ENCODE measurements at places on chromosomes 4 and X. TPM values are rescaled to one million over a fixed set of nuclear protein-coding genes. Genes with fewer than 3 reads are reported as not detected.

- no peak for DNase-seq
These were observed 55.7 kb downstream of the ANTXR2 start for GRCh38 chr4:80017125-80017854.

DNA sequence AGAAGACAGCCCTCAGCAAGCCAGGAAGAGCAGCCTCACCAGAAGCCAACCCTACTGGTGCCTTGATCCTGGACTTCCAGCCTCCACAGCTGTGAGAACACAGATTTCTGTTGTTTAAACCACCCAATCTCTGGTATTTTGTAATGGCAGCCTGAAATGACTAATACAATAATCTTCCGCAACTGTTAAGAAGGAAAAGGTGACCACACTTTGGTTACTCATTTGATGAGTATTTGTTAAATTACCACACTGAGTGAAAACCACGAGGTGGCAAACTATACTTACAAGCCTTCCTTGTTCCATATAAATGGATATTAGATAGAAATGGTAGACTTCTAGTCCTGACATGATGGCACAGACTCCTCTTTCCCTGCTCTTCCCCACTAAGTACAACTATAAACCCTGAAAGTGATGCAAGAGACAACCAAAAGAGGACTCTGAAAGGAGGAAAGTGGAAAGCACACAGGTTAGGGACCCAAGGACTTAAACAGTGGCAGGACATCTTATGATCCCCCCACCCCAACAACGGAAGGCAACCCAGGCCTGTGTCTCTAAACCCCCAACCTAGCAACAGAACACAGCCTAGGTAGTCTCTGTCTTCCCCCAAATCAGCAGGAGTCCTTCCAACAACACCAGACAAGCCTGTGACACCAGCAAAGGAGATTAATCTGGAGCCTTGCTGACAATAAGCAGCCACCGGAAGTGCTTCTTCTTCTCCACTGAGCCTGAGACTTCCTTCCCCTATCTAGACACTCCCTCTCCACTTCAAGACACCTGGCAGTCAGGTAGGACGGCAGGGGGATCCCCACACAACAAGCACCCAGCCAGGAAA is 12.3 kb downstream of the ZNF182 start:
- no peak for DNase-seq

DNA sequence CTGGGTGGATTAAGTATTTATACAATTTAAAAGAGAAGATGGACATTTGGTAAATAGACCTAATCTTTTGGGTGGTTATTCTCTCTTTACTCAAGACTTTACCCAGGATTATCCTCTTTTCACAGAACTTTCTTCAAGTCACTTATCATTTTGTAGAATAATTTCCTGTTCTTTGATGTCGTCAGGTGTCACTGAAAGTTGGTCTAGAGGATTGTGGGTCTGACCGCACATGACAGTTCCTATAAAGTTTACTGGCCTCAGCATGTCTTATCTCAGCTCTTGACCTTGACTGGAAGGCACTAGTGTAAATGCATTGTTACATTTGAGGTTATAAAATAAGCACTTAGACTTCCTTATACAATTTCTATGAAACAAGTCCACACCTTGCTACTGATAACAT is 139.9 kb upstream of the SLC4A4 start:
- no peak for DNase-seq

- DNase-seq, result no peak
These were observed 837.4 kb downstream of the TRIML1 start for GRCh38 chr4:188976644-188977115.

DNA sequence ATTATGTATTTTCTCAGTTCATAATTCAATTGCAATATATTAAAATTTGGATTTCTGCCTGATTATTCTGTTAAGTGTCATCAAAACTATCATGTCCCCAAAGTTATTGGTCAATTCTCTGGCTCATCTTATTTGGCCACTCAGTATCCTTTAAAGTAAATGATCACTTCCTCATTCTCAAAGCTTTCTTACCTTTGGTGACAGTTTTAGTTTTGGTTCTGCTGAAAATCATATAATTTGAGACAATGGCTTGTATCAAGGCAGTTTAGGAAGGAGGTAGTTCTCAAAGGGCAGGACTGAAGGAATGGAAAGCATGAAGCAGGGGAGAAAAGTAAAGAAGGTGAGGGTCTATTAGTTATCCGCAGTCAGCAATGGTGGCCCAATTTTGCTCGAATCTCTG is 1832.1 kb downstream of the ARAP2 start:
- DNase-seq, result no peak

DNA sequence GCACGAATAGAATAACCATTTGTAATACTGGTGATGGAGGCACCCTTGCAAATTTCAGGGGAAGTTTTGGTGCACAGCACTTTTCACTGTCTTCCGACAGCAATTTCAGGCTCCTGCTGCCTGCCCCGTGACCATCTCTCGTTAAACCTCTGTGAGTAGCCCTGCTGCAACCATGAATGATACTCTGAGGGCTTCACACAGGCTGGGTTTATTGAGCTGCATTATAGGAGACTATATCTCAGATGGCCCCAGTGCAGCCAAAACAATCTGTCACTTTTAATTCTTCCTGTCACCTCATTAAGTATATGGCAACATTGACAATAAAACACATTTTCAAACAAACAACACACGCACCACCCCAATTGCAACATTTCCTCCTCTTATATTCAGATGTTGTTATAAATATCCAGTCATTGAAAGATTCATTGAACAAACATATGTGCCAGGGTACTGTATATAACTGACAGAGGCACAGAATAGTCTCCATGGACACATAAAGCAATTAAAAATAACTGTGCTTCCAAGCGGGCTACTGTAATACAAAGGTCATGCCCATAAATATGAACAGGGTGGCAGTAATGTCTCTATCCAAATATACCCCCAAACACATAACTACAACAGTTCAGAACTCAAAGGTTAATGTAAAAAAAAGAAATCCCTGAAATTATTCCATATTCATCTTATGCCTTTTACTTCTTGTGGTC is 477.0 kb downstream of the GBA3 start:
- DNase-seq, result no peak

- no peak for DNase-seq
These were observed 147.1 kb upstream of the RPS6KA6 start for GRCh38 chrX:84335121-84335520.

DNA sequence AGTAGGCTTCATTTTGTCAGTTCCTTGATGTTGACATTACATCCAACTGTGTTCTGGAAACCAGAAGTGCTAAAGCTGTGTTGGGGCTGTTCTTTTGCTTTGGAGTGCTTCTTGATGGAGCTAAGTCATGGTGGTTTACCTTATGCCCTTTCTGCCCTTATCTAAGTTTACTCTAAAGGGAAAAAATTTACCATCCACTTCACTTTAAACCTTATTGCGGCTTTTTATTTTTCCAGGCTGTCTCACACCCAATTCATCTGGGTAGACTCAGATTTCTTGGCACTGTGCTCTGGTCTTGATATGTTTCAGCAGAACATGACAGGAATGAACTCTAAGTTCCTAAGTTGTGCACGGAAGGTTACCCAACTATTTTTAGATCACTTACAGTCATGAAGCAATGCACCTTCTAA is 104.7 kb upstream of the TTC29 start:
- no peak for DNase-seq

GRCh38 chr4:99845708-99846469 is 29.3 kb downstream of the DAPP1 start:
- DNase-seq, result no peak

DNA sequence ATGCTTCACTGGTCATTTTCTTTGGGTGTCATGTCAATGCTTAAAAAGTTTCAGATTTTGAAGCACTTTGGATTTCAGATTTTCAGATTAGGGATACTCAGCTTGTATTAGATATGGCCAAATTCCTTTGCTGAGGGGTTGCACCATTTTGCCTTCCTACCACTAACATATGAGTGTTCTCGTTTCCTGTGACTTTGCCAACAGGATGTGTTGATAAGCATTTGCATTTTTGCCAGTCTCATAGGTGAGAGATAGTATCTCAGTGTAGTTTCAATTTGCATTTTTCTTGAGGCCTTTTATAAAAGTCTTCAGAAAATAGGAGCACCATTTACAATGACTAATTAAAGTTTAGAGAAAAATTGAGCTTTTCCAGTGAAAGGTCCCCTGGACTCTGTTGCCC is 71.6 kb upstream of the CLCN4 start:
- DNase-seq, result no peak

GRCh38 chr4:97747945-97748344 is 395.3 kb downstream of the STPG2 start:
- no peak for DNase-seq

GRCh38 chr4:174526731-174527130 is 4.4 kb upstream of the HPGD start:
- no peak for DNase-seq

Gene CENPI
- 1.8 TPM for total RNA-seq

Gene SMIM43
- 1.2 TPM for total RNA-seq

Gene ADAM29
- total RNA-seq, result not detected

Gene HS3ST1
- 3.3 TPM for total RNA-seq

Gene HMX1
- not detected for total RNA-seq

Gene RHOXF2B
- not detected for total RNA-seq

Gene C1QTNF7
- 18.8 TPM for total RNA-seq

Gene DKK2
- total RNA-seq, result 0.83 TPM

Data from esophagus muscularis mucosa (tissue), 4 donors.